ENCODE measurements at places on chromosomes 16 and 17.

GRCh38 chr16:82481455-82481854 is 145.3 kb upstream of the CDH13 start:
- DNase-seq: no peak

DNA sequence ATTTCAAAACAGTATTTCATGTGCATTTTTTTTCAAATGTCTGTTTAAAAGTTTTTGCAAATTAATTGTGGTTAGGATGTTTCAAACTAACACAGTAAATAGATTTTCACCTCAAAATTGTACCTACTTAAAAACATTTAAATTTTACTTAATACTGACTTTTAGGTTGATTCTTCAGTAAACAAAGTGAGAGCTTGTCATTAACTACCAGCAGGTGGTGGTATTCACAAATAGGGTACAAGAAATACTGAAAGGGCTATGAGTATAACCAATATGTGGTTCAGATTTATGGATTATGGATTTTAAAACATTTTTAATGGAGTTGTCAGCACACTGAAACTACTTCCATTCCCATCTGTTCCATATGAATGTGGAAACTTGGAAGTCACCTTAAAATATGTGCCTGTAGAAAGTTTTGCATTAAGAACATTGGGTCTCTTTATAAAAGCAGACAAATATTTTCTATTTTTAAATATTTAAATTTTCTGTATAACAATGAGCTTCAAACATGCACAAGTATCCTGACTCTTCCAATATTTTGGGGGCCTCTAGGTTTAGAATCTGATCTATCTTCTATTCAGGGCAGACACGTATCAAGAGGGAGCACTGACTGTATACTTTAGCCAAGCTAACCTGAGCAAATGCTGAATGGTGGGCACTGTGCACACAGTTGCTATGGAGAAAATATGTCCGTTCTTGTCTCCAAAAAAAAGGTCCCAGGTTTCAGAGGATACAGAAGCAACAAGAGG is 155.6 kb downstream of the SNX11 start:
- DNase-seq: no peak

GRCh38 chr17:36880268-36880905 is 56.9 kb upstream of the LHX1 start:
- no peak for DNase-seq

DNA sequence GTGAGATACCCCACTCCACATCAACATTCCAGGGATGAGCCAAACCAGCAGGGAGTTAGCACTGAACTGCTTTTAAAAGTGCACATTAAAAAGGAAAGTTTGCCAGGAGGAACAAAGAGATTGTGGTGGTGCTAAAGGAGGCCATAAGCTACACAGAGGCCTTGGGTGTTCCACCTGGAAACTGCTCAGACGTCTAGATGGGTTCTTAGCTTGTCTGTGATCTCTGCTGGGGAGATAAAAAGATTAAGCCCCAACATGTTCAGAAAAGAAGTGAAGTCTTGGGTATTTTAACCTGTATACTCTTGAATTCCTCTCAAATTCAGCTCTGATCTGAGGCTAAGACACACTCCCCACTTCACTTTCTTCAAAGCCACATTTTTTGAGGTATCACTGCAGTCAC is 10.4 kb downstream of the HAS3 start:
- no peak for DNase-seq

DNA sequence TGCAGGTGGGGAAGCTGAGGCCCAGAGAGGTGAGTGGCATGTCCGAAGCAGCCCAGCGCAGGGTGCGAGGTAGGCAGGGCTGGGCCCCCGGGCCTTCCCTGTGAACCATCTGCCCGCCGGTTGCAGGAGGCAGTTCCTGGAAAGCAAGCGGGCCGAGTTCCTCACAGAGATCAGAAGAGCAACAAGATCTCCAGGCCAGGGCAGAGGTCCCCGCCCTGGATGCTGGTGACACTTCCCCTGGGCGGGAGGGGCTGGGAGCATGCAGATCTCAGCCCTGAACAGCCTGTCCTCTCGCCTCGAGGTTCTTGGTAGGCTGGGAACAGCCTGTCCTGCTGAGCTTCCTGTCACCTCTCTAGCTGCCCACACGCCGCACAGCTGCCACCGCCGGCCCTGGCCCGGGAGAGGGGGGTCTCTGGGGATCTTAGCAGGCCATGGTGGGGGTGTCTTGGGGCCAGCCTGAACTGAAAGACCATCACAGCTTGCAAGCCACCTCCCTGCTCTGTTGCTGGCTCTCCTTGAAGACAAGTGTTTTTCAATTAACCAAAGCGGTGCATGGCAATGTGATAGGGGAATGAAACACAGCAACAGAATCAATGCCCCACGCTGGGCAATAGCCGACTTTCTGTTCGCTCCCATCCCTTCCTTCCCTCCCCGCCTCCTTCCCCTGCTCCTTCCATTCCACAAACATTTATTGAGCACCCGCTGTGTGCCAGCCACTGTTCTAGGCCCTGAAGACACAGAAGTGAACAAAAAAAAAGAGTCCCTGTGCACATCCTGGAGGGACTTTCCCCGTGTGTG is 31.7 kb downstream of the SOCS1 start:
- DNase-seq: no peak

All from cortex of kidney (tissue), 1 donor.